Stimulated activated CD4-positive, alpha-beta T cell treated with anti-CD3 and anti-CD28 coated beads, TNF-alpha, amount 100 ng/mL, for 4 hours (primary cell): ENCODE measurements at places on chromosomes 2 and 18.

DNA sequence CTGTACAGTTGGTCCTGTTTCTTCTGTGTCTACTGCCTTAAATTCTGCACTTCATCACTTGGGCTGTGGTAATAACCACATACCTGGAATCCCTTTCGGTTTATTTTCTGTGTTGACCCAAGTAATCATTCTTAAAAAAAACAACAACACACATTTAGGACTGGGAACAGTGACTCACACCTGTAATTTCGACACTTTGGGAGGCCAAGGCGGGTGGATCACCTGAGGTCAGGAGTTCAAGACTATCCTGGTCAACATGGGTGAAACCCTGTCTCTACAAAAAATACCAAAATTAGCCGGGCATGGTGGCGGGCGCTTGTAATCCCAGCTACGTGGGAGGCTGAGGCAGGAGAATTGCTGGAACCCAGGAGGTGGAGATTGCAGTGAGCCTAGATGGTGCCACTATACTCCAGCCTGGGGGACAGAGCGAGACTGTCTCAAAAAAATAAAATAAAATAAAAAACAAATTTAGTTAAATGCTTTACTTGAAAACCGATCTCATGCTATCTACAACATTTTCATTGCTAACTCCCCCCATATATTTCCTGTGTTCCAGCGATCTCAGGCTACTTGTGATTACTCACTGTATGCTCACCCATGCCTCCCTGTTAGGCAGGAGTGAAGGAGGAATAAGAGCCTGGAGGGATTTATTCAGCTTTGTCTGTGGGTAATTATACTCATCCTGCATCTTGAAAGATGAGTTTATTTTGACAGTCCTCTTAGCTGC is 18.2 kb downstream of the ACSL3 start:
- DNase-seq, result no peak

- no peak for DNase-seq
Measured at GRCh38 chr2:196276421-196276820, 105.0 kb upstream of the STK17B start.

DNA sequence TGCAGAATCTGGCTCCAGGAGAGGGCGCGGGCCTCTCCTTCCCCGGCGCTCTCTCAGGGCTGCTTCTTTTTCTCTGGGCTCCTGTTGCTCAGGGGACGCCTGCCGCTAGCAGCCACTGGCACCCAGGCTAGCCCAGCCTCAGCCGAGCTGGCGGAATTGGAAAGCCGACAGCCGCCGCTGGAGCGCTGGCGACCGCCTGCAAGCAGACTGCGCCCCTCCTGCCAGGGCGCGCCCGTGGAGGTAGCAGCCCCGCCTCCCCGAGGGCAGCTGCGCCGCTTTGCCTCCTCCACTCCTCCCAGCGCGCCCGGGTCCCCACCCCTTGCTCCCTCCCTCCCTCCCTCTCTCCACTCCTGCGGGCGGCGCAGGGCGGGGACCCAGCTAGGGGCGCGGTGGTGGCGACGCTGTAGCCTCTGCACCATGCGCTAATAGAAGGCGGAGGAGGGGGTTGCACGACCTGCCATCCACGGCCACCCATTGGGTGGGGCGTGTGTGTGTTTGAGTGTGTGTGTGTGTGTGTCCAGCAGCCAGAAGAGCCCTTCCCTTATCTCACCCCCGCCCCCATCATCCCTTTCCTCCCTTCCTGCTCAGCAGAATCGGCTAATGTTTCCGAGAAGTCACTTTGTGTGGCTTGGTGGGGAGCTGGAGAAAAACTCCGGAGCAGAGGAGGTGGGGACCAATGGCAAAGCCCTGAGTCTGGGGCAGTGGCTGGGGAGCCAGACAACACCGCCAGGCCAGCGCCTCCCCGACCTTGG is at the start of gene SCN9A:
Gene SCN9A, minus strand, starts transcription at position 209 of the 752 bp plus-strand sequence. CDS start 64,188 bp downstream, outside the sequence.
- DNase-seq, result no peak

DNA sequence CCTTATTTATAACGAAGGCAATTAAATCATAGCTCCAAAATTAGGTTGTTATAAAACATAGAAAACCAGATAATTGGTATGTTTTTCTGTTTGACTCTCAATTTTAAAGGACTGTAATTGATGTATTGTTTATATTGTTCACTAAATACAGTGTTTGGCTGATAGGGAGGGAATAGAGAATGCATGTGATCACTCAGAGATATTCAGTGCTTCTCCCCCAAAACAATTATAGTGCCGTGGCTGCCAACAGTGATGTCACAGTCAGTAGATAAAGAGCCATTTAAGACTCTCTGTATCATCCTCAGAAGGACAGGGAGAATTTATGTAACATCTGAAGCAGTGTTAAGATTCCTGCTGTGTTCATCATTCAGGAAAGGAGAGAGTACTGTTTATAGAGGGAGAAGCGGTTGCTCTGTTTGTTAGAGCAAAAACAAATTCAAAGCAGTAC is 69.6 kb downstream of the PHLPP1 start:
- no peak for DNase-seq

- DNase-seq, result no peak
Measured at GRCh38 chr2:19748711-19749506, 152.9 kb downstream of the TTC32 start.

GRCh38 chr2:39181297-39181696 is 60.4 kb upstream of the SOS1 start:
- no peak for DNase-seq

GRCh38 chr2:63977904-63978303 is 41.3 kb downstream of the VPS54 start:
- DNase-seq, result no peak

GRCh38 chr2:45649858-45650811 is 1.3 kb upstream of the PRKCE start:
- peak; percentile 23 for DNase-seq

GRCh38 chr2:61922714-61923113 is 17.2 kb downstream of the COMMD1 start:
- DNase-seq, result no peak

- no peak for DNase-seq
Measured at GRCh38 chr2:156396126-156396525, 40.1 kb upstream of the GPD2 start.

DNA sequence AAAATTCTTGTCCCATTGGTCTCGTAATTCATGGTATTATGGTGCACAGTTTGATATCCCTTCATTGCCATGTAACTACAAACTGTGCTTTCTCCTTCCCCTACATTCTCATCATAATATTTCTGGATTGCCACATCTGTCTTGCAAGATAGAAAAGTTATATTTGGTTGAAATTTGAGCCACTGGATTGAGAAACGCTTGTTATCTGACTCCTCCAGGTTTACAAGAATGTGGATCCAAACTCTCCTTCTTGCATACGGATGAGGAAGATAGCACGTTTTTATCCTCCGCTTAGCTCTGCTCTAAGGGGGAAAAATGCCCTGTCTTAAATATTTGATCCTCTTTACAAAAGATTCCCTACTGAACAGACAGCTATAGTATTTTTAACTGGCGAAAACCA is 438.2 kb downstream of the TSN start:
- DNase-seq, result no peak

DNA sequence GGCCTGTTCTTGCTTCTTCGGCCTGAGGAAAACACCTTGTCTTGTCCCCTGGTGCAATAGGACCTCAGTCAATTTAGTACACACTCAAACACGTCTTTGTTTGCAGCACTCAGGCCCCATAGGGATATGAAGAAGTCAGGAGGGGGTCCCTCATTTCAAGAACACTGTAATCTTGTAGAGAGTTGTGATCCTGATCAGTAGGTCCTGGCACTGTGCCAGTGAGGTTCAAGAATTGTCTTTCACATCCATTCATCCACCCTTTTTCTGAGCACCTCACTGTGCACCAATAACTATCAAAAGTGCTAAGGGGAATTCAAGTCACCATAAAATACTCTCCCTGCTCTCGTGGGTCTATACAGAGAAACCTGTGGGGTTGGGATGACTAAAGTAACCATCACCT is 131.4 kb upstream of the LHCGR start:
- DNase-seq, result no peak

GRCh38 chr18:1438458-1438910 is 533.8 kb downstream of the ADCYAP1 start:
- DNase-seq, result no peak

DNA sequence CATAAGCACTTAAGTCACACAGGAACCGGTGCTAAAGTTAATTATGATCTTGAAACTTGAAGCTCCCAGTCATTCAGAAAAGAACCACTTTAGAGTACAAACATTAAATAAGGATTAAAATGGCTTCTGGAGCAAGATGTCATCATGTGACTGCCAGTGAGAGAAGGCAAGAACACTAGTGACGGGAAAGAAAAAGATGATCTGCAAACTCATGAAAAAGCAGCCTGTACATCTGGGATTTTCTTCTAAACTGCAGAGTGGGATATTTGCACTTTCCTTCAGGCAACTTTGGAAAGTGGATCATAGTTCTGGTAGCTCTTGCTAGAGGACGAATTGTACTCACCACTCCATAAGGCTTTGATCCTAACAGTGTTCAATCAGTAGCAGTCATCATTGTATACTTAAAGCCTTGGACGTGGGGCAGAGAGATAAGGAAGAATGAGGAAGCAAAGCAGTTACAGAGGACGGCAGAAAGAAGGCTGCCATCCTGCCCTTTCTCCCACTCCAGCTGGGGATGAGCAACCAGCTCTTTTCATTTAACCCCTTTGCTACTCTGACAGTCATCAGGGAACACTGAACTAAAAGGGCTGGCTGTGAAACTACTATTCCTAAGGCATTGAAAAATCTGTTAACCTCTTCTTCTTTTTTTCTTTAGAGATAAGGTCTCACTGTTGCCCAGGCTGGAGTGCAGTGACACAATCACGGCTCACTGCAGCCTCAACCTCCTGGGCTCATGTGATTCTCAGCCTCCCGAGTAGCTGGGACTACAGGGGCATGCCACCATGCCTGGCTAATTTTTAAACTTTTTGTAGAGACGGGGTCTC is 18.1 kb downstream of the ABHD3 start:
- DNase-seq, result no peak

DNA sequence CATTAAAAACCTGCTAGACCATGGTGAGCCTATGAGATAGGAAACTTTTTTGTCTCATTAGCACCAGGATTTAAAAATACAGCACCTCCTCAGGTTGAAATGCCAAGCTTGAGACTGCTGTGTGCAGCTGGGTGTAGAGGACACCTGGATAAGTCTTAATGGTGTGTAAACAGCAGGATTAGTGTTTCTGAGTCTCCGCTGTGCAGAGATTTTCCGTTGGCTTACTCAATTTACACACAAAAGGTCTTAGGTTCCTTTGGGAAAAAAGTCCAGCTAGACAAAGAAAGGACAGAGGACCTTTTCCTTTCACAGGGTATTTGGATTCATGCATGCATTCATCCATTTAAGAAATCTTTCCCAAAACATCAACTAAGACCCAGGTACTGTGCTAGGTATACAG is 168.1 kb downstream of the NRXN1 start:
- DNase-seq, result no peak

- no peak for DNase-seq
Measured at GRCh38 chr2:143354050-143354750, 225.0 kb downstream of the ARHGAP15 start.

DNA sequence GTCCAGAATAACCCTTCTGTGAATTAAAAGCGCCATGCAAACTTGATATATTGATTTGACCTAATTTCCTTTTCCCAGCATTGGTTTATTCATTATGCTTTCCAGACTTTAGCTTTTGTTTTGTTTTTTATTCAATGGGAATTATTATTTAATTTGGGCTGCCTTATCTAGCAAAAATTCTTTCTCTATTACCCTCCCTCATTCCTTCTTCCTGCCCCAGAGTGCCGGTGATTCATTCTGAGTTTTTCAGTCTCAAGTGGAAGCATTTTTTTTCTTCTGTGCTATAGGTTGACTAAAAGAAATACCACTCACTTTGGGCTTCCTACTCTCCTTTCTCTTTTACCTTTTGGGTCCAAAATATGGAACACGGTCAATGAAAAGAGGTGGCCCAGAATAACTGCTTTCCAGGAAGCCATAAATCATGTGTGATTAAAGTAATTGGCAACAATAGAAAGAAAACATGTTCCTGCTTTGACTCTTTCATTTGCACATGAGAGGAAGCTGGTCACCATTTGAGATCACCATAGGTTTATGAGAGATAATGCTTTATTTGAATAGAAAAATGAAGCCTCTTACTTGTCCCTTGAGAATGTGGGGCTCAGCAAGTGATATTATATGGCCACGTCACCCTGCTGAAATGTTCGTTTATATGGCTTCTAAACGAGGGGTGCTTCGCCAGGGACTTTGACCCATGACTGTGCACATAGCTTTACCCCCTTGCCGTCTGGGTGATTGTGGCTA is 422.8 kb upstream of the ZEB2 start:
- DNase-seq, result no peak

DNA sequence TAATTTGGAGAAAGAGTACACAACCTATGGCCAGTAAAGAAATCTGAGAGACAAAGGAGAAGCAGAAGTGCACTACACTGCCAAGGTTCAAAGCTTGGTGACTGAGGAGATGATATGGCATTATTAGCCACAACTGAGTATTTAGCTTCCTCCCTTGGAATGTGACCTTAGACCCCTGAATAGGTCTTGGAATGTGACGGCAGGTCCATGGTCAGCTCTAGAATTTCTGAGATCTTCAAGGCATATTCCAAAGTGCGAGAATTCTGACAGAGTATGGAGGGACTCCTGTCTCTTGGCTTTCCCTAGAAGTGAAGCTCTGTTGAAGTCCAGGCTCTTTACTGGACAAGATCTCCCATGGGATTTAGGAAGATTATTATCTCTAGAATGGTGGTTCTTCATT is 130.0 kb upstream of the FN1 start:
- no peak for DNase-seq

DNA sequence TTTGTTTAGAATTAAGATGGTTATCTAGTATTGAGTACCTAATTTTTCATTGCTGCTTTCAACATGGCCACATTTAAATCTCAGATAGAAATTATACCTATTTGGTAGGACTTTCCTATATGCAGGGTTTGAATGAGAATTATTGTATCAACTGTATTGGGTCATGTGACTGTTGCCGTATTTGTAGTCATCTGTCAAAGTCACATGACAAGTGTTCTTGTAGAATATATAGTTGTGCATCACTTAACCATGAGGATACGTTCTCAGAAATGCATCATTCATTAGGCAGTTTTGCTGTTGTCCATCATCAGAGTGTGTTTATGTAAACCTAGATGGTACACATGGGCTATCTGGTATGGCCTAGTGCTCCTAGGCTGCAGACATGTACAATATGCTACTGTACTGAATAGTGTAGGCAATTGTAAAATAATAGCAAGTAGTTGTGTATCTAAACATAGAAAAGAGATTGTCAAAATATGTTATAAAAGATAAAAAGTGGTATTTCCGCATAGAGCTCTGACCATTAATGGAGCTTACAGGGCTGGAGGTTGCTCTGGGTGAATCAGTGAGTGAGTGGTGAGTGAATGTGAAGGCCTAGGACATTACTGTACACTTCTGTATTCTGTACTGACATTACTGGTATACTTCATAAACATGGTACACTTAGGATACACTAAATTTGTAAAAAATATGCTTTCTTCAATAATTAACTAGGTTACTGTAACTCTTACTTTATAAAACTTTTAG is 123.7 kb downstream of the MAP4K4 start:
- DNase-seq, result no peak

- no peak for DNase-seq
Measured at GRCh38 chr2:60899892-60900249, 18.5 kb downstream of the REL start.

- no peak for DNase-seq
Measured at GRCh38 chr2:55000341-55000740, 49.9 kb downstream of the RTN4 start.
